ENCODE measurements at places on chromosomes 3 and 15. TPM values are rescaled to one million over a fixed set of nuclear protein-coding genes. Genes with fewer than 3 reads are reported as not detected.

GRCh38 chr3:119221779-119222320, 18.8 kb downstream of the B4GALT4 start:
- H3K27ac ChIP-seq = no peak overlapping the region
- no peaks in the 10 kb centered on the region for H3K27me3 ChIP-seq
- H3K4me1 ChIP-seq = no peaks in the 10 kb centered on the region

- H3K4me3 ChIP-seq = no peak overlapping the region
- DNase-seq = no peak
- no peaks in the 10 kb centered on the region for H3K36me3 ChIP-seq
Measured at GRCh38 chr15:25838871-25839195, 24.3 kb downstream of the ATP10A start.

DNA sequence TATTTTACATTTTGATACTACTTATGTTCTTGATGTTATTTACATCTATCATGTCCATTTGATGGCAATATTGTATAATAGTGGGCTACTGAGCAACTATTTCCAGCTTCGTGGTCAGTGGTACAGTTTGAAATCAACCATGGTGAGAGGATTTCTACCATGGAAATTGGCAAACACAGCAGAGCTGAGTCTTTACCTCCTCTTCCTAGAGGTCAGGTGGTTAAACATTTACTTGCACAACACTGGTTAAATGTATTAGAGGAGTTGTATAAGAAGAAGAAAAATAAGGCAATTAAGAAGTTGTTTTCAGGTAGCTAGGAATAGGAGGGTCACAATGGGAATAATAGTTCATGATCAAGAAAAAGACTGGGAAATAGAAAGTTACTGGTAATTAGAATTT, 7.2 kb upstream of the PPM1L start:
- H3K36me3 ChIP-seq = no peaks in the 10 kb centered on the region
- no peak overlapping the region for H3K27ac ChIP-seq
- peaks cover 3% of the 10 kb centered on the region for H3K4me1 ChIP-seq
- peaks cover 9% of the 10 kb centered on the region for H3K27me3 ChIP-seq
- DNase-seq = no peak

GRCh38 chr15:52200831-52201365, 9.7 kb upstream of the GNB5 start:
- H3K27me3 ChIP-seq = no peaks in the 10 kb centered on the region
- H3K27ac ChIP-seq = no peak overlapping the region
- peaks cover 5% of the 10 kb centered on the region for H3K36me3 ChIP-seq
- no peak overlapping the region for H3K4me3 ChIP-seq
- DNase-seq = no peak

DNA sequence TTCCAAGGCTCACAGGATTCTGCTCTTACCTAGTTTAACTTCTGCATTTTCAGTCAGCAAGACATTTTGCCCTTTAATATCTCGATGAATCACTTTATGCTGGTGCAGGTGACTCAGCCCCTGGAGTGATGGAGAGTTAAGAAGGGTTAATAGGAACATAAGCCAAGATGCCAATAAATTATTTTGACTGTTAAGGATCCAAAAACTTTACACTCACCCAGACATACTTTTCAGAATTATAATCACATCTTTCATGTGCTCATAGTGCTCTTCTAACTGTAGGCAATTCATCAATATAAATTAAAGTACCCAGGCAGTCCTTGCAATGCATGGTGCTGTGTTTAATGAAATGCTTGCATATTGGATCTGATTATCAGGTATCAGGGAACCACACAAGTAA, 164.1 kb upstream of the SLC2A2 start:
- H3K4me1 ChIP-seq = peaks cover 8% of the 10 kb centered on the region
- DNase-seq = no peak
- no peak overlapping the region for H3K4me3 ChIP-seq
- H3K27me3 ChIP-seq = no peaks in the 10 kb centered on the region
- H3K27ac ChIP-seq = no peak overlapping the region

GRCh38 chr3:160141485-160142185, 83.6 kb upstream of the C3orf80 start:
- no peak overlapping the region for H3K4me3 ChIP-seq
- H3K27ac ChIP-seq = no peak overlapping the region
- peaks cover 4% of the 10 kb centered on the region for H3K4me1 ChIP-seq

- no peak for DNase-seq
- H3K27me3 ChIP-seq = no peaks in the 10 kb centered on the region
- H3K27ac ChIP-seq = peak overlapping the region; percentile 67
- H3K4me3 ChIP-seq = no peak overlapping the region
- no peaks in the 10 kb centered on the region for H3K4me1 ChIP-seq
- H3K36me3 ChIP-seq = no peaks in the 10 kb centered on the region
Measured at GRCh38 chr3:47003461-47004368, 24.2 kb downstream of the NBEAL2 start.

- no peak overlapping the region for H3K27ac ChIP-seq
- H3K4me3 ChIP-seq = no peak overlapping the region
- no peaks in the 10 kb centered on the region for H3K27me3 ChIP-seq
Measured at GRCh38 chr3:64836097-64836496, 148.3 kb upstream of the ADAMTS9 start.

DNA sequence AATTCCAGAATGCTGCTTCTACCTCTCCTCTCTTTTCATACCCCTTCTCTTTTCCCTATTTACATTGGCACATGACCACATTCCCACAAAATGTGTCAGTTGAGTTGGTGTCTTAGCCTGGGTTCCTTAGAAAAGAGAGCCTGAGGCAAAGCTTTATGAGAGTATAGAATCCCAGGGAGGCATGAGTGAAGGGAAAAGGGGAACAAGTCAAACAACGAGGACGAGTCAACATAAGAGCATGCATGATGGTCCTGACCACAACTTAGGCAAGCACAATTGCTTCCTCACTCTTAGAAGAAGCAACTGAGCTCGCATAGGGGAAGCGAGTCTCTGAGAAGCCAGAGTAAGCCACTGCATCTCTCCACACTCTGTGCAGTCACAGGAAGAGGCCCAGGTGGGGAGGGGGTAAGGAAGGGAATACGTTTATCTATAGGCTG, 15.4 kb upstream of the ZNF774 start:
- no peaks in the 10 kb centered on the region for H3K27me3 ChIP-seq
- no peak for DNase-seq
- no peaks in the 10 kb centered on the region for H3K4me1 ChIP-seq
- H3K4me3 ChIP-seq = no peak overlapping the region
- H3K36me3 ChIP-seq = no peaks in the 10 kb centered on the region

SH3GL3 gene
- total RNA-seq = 1.4 TPM

DNA sequence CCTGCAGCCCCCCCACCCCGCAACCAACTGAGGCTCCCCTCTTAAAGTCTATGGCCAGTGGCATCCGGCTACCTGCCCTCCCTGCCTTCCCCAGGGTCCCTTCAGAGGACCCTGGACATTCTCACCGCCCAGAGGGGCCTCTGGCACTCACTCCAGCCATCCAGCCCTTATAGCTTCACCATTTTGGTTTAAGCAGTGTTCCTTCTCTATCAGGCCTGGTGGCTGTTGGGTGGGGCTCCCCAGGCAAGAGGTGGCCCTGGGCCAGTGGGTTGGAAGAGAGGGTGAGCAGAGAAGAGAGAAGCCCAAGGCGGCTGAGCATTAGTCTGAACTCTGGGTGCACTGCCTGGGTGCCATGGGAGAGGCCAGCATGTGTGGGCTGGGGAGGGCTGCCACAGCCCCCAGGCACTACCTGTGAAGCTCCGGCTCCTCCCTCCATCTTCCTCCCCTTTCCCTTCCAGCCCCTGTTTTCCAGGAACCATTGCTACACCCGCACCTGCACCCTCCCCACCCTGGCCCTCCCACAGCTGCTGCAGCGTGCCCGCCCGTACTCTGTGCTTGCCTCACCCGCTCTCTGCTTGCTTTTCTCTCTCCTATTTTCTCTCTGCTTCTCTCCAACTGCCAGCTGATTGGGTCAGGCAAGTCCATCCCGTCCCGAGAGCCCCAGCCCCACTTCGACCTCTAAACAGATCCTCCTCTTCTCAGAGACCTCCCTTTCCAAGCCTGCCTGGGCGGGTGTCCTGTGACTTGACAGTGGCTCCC, 168.2 kb downstream of the TBC1D2B start:
- H3K36me3 ChIP-seq = no peaks in the 10 kb centered on the region
- H3K27ac ChIP-seq = no peak overlapping the region
- no peak for DNase-seq
- no peak overlapping the region for H3K4me3 ChIP-seq

- H3K27me3 ChIP-seq = peaks cover 3% of the 10 kb centered on the region
- H3K4me3 ChIP-seq = peak overlapping the region; percentile 67
- peak overlapping the region; percentile 91 for H3K27ac ChIP-seq
- H3K4me1 ChIP-seq = peaks cover 46% of the 10 kb centered on the region
Measured at GRCh38 chr15:100891307-100892012, 11.8 kb downstream of the ALDH1A3 start.

GRCh38 chr3:40930131-40930538, 269.2 kb upstream of the CTNNB1 start:
- no peak for DNase-seq
- H3K27me3 ChIP-seq = no peaks in the 10 kb centered on the region
- no peak overlapping the region for H3K4me3 ChIP-seq

DNA sequence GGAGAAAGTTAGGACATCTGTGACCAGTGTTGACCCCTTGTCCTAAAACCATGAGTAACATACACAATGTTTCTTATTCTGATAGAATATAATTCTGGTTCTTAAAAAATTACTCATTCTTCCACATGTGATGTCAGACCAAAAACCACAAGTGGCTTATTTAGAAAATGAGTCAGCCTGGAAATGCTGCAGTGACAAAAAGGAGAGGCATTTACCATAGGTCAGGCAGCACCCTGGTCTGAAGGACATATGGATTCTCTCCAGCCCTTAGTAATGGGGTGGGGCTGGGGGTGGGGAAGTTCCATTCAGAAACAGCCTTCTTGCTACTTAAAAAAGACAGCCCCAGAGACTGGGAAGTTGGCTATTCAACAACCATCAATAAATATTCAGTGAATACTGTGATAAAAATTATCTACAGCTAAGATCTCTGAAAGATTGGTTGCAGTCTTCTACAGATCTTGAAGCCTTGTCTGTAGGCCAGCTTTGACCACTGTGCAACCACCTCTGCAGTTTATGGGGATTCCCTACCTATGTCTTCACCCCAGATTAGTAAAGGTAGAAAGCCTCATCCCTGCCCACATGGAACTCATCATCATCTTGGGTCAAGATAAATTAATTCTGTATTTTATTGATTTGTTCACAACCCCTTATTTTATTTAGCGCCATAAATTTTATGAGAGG, 34.9 kb upstream of the TIMP4 start:
- H3K27ac ChIP-seq = no peak overlapping the region
- H3K4me3 ChIP-seq = no peak overlapping the region
- H3K27me3 ChIP-seq = no peaks in the 10 kb centered on the region
- DNase-seq = no peak
- no peaks in the 10 kb centered on the region for H3K36me3 ChIP-seq

KBTBD12 gene
- total RNA-seq = not detected

DNA sequence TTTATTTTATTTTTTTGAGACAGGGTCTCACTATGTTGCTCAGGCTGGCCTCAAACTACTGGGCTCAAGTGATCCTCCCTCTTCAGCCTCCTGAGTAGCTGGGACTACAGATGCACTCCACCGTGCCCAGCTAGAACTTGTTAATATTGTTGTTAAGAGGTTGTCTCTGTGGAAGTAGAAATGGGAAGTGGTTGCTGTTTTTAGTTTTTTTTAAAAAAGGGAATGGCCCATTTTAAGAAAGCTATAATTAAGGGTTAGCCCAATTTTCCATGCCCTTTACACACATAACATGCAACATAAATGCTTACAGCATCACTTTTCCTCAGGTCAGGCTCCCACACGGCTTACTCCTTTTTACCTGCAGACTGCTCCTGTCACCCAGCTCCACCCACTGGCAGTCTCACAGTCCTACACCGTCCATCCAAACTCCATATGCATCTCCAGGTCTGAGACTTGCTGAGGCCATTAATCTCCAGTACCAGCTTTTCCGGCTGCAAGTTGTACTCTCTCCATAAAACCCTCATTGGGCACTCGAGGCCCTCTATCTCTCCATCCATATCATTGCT, 19.8 kb downstream of the MORC1 start:
- no peaks in the 10 kb centered on the region for H3K36me3 ChIP-seq
- H3K27ac ChIP-seq = no peak overlapping the region
- no peak for DNase-seq
- H3K27me3 ChIP-seq = no peaks in the 10 kb centered on the region

- H3K36me3 ChIP-seq = no peaks in the 10 kb centered on the region
- H3K27me3 ChIP-seq = no peaks in the 10 kb centered on the region
- no peaks in the 10 kb centered on the region for H3K4me1 ChIP-seq
- no peak overlapping the region for H3K27ac ChIP-seq
Measured at GRCh38 chr3:11328196-11328945, 56.2 kb downstream of the ATG7 start.

DNA sequence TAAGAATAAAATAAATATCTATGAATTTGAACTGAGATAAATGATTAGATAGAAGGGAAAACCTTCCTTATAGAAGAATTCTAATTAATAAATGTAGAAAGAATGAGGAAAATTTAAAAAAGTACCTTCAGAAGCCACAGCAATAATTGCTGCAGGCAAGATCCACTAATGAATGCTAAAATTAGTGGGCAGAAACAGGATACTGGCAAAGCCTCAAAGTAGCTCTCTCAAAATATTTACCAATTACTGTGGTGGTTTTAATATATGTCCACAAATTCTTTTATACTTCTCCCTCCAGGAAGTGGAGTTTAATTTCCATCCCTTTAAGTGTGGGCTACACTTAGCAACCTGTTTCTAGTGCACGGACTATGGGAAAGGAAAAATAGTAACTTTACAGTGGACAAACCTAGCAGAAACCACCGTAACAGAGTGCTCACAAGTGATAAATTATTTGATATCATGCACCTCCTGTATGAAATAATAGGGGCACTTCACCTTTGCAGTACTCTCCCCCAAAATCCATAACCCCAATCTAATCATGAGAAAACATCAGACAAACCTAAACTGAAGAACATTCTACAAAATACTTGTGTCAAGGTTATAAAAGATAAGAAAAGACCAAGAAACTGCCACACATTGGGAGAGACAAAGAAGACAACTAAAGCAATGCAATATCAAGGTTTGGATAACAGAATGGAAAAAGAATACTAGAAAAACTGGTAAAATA, 6.8 kb downstream of the PEAK1 start:
- H3K4me1 ChIP-seq = no peaks in the 10 kb centered on the region
- no peak for DNase-seq
- no peaks in the 10 kb centered on the region for H3K36me3 ChIP-seq

DNA sequence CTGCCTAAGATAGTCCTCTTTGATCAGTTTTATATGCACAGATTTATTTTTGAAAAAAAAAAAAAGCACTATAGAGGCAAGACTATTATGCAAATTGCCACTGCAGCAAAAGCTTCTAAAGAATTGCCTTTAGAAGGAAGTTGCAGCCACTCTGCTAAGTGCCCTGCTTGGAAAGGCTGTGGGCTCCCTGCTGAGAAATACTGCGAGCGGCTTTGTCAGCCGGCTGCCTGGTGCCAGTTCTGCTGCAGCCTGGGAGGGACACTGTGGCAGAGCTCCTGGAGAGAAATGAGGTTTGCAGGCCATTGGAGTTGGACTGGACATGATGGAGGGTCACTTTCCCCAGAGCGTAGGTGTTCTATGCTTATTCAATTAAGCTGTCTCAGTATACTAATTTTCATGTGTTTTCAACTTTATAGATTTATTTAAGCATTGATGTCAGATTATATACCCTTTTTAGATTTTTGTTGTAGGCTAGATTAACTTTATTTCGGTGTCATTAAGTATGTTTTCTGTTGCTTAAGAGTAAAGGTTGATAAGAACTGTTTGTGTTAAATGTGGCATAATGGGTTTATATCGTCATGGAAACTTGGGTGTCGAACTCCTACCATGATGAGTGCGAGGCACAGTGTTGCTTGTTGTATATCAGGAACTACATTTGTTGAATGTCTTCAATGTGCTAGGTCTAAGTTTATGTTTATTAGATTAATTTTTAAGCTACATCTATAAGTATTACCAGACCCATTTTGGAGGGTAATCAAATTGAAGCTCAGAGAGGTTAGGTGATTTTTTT, 6.6 kb downstream of the MAP2K5 start:
- H3K4me3 ChIP-seq = peak overlapping the region; percentile 56
- peaks cover 41% of the 10 kb centered on the region for H3K4me1 ChIP-seq
- H3K27ac ChIP-seq = peak overlapping the region; percentile 84
- H3K36me3 ChIP-seq = peaks cover 3% of the 10 kb centered on the region

EPB42 gene
- total RNA-seq = not detected

Data from neural crest cell (in vitro differentiated cells).